Endothelial cell (in vitro differentiated cells): ENCODE measurements at places on chromosomes 7 and 10.
A peak's percentile ranks its signal among the peaks of the same experiment; 100 is the strongest.

DNA sequence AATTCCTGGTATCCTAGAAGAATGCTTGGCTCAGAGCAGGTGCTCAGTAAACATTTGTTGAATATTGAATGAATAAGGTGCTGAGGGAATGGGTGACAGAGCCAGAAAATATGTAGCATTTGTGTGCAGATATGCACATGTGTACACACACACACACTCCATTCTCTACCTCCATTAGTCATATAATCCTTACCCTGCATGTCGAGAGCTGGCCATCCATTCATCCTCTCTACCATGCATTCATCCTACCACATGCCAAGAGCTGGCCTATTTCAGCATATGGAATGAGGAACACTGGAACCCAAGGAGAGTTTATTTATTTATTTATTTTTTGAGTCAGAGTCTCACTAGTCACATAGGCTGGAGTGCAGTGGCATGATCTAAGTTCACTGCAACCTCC lies 284.8 kb downstream of the PLXNA4 start:
- no peak for DNase-seq

- no peak for DNase-seq
Measured at GRCh38 chr7:19463581-19463980, 245.3 kb downstream of the POLR1F start.

- no peak for DNase-seq
Measured at GRCh38 chr7:21934808-21935207, 10.9 kb downstream of the CDCA7L start.

DNA sequence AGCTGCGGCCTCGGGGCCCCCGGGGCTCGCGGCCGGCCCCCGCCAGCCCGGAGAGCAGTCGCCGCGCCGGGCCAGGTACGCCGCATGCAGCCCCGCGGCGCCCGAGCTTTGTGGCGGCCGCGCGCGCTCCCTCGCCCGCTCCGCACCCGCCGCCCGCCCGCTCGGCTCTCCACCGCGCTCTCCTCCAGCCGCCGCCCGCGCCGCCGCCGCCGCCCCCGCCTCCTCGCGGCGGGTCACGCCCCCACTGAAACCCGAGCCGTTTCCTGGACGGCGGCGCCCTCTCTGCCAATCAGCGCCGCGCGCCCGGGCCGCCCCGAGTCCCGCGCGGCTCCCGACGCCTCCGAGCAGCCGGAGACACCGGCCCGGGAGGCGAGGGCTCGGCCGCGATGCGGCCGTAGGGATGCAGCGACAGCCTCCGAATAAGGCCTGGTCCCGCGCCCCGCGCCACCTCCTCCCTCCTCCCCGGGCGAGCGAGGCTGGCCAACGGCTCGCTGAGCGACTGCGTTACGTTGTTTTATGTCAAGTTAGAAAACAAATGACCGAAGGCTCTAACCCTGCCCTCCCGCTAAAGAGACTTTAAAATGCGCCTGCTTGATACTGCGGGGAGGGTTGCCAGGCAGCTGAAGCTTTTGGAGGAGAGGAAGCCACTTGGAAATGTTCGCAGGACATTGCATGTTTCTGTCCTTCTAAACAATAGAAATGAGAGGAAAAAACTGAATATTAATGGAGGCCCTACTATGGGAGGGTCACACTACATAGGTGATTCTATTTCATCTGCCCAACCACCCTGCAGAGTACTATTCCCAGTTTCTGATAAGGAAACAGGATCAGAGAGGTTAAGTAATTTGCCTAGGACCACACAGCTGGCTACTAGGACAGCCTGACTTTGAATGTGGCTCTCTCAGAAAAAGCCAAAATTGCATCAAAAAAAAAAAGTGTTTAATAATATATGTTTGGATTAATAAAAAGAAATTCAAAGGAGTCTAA lies at the start of gene FGFR2:
Gene FGFR2 (minus strand): TSS at position 182 of the 987 bp plus-strand sequence. CDS start 4,627 bp downstream, outside the sequence.
- peak; percentile 91 for DNase-seq

DNA sequence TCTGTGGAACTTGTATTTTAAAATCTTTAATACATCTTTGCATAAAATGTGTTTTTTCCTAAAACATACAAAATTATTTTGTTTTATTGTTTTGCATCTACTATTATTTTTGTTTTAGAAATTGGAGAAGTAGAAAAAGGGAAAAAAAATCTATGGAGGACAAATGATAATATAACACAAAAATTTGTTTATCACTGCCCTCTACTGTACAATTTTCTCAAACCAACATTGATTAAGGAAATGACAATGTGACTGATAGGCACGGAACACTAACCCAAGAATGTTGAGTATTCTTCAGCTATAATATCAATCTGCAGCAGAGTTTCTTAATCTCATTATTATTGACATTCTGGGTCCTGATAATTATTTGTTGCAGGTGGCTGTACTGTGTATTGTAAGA lies 9.5 kb upstream of the ING3 start:
- DNase-seq, result no peak

DNA sequence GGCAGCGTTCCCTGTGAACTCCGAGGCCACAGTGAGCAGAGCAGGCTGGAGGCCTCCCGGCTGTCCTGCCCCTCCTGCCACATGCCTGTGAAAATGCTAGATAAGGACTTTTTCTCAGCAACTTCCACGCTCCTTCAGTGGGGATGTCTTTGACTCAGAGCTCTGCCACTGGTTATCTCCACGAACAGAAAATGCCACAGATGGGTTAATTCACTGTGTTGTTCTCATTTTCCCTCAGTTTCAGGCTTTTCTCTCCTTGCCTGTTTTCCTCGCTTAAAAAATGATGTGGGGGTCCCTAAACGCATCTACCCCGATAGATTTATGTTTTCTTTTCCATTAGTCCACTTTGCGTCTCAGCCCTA lies 51.3 kb downstream of the IKZF1 start:
- peak; percentile 26 for DNase-seq

DNA sequence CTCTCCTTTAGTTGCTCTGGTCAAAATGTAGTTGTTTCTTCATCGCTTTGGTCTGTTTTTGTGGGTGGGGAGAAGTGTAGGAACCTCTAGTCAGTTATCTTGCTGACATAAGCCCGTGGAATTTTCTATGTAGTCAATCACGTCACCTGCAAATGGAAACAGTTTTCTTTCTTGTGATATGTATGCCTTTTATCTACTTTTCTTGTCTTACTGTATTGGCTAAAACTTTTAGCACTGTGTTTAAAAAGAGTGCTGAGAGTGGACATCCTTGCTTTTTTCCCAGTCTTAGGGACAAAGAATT lies 42.3 kb downstream of the AKR1E2 start:
- no peak for DNase-seq

DNA sequence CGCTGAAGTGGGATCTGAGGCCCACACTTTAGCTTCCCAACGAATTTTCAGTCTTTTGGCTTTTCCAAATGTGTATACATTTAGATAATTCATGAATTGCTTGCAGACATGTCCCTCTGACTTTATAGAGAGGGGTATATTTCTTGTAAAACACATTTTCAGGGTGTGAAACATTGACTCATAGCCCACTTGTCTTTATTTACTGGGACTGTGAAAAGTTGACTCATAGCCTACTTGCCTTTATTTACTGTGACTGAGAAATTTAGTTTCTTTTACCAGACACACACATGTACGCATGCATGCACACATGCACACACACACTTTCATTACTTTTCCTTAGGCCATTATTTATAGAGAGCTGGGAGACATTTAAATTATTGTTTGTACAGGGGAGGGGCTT lies 79.1 kb downstream of the VTI1A start:
- no peak for DNase-seq

GRCh38 chr10:80126876-80127275 lies 5.7 kb upstream of the PLAC9 start:
- DNase-seq, result no peak

GRCh38 chr7:128902761-128903585 lies 7.5 kb downstream of the KCP start:
- no peak for DNase-seq
